ENCODE measurements at places on chromosomes 12 and 14.
A peak's percentile ranks its signal among the peaks of the same experiment; 100 is the strongest.

DNA sequence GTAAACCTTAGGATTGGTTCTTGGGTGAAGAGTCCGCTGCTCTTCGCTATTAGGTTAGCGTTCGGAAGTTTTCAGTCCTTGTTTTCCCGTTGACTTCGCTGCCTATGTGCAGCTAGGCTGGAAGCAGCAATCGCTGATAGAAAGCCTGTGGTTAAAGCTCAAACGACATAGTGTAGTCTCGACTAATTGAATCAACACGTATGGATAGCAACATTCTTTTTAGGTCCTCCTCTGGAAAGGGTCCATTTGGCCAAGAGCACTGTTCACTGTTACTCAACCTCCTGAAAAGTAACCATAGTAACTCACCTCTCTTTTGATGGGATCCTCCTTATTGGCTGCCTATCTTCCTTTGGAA lies 355.5 kb downstream of the SNAPC1 start:
- DNase-seq, result no peak

DNA sequence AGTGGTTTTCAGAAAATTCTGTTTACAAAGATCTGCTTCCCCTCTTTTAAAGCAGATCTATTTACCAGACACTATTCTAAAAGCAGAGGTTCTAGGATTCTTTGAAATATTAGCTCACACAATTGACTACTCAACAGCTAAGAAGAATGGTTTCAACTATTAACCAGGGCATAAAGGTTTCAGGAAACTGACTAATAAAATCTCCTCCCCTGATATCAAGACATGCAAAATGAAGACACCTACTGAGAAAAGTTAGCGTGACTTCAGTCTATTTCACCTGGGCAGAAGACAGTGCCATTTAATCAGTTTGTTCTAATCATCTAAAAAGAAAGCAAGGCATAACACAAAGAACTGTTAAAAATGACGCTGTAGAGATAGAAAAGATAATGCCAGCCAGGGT lies 22.2 kb downstream of the DAD1 start:
- DNase-seq, result no peak

DNA sequence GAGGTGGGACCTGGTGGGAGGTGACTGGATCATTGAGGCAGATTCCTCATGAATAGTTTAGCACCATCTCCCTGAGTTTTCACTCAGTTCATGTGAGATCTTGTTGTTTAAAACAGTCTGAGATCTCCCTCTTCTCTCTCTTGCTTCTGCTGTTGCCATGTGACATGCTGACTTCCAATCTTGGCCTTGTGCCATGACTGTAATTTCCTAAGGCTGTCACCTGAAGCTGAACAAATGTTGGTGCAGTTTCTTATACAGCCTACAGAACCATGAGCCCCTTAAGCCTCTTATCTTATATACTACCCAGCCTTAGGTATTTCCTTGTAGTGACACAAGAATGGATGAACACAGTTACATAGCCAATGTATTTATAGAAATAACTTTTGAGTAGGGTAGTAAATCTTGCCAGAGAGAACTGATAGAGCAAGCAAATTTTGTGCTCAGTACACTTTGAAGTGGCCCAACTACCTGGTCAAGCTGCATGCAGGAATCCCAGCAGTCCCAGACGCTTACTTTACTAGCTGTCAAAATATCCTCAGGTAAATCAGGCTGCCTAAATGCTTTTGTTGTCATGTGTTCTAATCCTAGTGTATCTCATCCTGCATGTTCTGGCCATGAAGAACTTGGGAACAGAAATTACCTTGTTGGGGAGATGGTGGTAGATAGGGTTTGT lies 445.6 kb upstream of the MIS18BP1 start:
- no peak for DNase-seq

DNA sequence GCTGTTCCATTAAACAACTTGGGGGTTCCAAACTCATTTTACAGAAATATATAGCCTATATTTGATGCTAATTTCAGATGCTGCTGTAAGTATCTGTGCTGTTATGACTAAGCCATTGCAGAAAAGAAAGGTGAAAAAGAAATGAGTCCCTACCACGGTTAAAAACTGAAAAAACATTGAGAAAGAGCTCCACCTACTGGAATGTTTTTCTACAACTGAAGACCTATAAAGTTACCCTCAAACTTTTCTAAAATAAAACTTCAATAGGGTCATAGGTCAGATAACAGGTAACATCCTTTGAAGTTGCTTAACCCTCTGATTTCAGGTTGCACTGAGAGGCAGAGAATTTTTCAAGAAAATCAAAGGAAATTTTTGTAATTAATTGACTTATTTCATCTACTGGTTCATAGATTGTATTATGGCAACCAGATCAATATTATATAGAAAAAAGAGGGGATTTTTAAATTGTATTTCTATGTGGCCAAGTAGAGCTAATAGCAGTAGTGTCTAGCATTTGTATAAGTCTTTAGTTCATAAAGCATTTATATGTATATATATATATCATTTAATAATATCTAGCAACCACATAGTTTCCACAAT lies 279.9 kb downstream of the RPS29 start:
- DNase-seq, result no peak

DNA sequence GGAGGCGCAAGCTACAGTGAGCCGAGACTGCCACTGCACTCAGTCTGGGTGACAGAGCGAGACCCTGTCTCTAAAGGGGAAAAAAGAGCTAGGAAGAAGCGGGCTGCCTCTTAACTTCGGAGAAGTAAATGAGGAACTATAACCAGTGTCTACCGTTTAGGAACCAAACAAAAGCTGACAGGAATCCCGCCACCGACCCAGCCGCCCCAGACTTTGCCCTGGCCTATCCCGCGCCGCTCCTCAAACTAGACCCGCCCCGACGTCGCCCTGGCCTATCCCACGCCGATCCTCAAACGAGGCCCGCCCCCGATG lies 568 bp upstream of the SIVA1 start:
- no peak for DNase-seq

DNA sequence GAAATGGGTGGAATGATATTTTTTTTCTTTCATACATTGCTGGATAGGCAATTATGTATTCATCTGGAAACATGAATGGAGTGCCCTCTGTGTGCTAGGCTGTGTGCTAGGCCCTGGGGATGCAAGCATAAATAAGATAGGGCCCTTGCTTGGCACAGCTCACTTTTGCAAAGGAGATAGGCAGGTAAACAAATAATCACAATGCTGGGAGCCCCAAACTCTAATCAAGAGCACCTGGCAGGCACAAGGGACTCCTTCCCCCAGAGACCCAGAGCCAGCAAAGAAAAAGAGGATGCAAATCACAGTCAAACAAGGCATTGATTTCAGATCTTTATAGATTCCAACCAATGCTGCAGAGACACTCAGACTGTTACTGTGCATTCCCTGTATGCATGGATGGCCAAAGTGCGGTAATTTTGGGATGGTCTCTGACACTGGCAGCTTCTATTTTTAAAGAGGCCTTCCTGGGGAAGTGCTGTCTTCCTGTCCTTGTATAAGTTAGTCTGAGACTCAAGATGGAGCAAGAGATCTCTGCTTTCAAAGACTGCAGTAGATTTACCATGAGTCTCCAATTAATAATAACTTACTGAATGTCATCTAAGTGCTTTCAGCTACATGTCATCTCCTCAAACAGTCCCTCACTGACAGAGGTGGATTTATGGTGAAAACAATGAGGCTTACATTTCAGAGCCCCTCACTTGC lies 45.1 kb upstream of the CPM start:
- DNase-seq, result no peak

GRCh38 chr14:80491650-80492049 lies 280.3 kb upstream of the DIO2 start:
- DNase-seq, result no peak

DNA sequence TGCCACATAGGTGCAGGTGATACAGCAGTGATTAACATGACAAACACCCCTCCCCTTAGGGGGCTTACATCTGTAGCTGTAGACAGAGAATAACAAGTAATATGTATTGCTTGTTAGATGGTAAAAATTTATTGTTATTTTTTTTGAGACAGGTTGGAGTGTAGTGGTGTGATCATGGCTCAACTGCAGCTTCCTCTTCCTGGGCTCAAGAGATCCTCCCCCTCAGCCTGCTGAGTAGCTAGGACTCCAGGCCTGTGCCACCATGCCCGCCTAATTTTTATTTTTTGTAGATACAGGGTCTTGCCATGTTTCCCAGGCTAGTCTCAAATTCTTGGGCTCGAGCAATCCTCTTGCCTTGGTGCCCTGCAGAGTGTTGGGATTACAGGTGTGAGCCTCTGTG lies 19.8 kb downstream of the DIP2B start:
- no peak for DNase-seq

DNA sequence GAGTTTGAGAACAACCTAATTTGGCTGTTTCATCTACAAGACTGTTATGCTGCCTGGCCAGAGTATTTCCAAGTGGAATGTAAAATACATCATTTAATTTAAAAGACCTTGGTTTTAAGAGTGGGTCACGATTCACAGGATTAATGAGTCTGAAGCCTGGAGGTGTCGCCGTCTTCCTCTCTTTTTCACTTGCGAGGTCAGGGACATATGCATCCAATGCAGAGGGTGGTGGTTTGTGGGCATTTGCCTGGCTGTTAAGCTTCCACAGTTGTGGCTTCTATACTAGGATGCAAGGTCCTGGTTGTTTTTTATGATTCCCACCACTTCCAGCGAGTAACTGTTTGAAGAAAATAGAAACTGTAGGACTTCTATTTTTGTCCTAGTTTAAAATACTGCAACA lies 22.8 kb upstream of the RASSF3 start:
- DNase-seq, result no peak

DNA sequence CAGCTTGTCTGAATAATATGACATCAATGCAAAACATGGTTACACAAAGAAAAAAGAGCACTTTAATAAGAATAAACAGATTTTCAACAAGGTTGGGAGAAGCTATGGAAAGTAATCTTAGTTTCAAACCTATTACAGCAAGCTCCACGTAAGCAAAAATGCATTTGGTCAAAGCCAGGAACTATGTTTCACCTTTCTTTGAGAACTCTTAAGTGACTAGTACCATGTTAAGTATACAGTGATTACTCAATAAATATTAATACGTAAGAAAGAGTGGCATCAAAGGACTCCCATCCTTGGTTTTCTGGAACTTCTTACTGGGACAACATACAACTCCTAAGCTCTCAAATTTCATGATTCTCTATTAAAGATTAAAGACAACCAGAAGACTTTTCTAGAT lies 80.7 kb downstream of the ABCC9 start:
- no peak for DNase-seq

- no peak for DNase-seq
These were observed 25.1 kb upstream of the BATF start for GRCh38 chr14:75497191-75497590.

- DNase-seq, result no peak
These were observed 81.8 kb upstream of the PTPRB start for GRCh38 chr12:70719071-70719470.

DNA sequence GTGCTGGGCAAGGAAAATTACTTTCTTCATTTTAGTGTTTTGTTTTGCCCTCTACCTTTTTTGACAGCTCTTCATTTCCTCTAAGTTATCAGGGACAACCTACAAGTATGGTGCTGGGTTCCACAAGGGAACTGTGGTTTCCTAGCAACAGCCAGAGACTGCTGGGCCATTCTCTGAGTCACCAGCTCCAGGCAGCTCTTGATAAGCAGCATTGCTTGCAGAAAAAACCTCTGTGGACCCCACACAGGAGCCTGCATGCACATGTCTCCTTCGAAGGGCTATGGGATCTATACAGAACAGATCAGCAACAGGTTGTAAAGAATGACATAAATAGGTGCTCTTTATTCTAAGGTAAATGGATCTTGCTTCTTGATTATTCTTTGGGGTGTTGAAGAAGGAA lies 81.0 kb upstream of the CCDC196 start:
- DNase-seq, result no peak

GRCh38 chr14:105908481-105908911 lies 382.1 kb downstream of the TMEM121 start:
- no peak for DNase-seq

DNA sequence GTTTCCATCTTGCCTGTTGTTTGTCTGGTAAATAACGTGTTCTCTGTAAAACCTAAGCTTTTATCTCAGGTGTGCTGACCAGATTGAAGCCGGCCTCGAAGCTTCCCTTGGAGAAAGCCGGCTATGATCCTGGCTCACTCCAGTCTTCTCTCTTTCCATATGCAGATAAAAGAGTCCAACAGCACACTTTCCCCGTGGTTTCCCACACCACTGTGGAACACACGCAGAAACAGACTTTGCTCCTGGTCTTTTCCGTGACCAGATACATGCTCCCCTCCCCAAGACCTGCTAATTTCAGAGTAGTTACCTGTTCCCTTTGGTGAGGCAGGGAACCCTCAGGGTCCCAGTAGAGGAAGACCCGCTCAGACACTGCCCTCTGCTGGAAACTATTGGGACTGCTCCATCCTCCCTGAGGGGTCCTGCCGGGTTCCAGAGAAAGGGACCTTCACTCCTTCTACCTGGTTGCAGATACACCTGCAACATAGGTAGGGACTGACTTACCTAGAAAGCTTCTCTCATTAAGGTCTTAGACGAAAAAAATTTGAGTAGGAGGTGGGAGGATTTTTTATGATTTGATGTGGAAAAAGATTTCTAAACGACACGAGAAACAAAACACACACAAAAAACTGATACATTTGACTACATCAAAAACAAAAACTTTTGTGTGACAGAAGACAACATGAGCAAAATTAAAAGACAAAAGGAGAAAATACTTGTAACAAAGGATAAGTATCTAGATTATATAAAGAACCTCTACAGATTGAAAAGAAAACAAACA lies 415.4 kb upstream of the CCDC196 start:
- DNase-seq, result peak; percentile 36

- DNase-seq, result no peak
These were observed 70.1 kb downstream of the ZNF641 start for GRCh38 chr12:48280572-48280971.

DNA sequence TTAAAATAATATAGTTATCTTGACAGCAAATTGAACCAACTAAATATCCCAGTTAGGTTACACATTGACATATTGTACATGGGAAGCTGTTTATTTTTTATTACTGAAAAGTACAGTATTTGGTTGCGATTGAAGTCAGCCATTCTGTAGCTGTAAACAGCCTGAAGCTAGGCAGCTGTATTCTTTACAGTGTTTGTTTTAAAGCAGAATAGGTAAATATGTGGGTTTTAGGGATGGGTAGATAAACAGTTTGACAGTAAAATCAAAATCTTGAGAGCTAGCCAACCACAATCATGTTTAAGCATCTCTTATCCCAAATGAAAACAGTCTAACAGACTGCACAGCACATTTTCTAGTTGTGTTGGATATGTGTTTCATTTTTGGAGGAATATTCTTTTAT lies 45.7 kb downstream of the TTC6 start:
- DNase-seq, result no peak

- no peak for DNase-seq
These were observed 1954.6 kb upstream of the FLRT2 start for GRCh38 chr14:83575301-83575700.

DNA sequence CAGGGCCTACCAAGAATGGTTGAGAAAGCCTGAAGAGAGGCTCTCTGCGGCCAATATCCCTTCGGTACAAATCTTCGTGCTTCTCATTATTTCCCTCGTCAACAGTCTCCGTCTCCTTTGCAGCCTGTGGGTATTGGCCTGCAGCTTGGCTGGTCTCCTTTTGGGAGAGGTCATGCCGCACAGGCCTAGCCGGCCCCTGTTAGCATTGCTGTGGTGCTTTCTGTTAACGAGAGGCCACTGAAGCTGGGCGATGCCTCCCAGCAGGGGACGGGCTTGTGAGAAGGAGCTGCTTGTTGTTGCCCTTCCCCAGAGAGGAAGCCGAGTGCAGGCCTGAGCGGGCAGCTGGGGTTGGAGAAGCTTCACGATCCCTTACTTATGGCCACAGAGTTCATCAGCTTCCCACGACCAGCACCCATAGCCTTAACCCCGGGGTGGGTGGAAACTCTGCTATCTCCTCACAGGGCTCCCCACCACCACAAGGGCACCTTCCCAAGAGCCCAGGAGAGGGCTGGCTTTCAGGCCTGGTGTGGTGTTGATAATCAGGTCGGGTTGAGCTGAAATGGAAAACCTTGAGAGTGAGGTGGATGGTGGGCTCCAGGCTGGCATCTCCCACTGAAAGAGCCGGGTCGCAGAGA lies 228.6 kb downstream of the ZFP36L1 start:
- no peak for DNase-seq

Data from stimulated activated CD4-positive, alpha-beta T cell treated with anti-CD3 and anti-CD28 coated beads, Interleukin-1b, Interleukin-23, amount 100 ng/mL, for 1 hour (primary cell).